ENCODE measurements at places on chromosomes 1 and 21.
A peak's percentile ranks its signal among the peaks of the same experiment; 100 is the strongest.

DNA sequence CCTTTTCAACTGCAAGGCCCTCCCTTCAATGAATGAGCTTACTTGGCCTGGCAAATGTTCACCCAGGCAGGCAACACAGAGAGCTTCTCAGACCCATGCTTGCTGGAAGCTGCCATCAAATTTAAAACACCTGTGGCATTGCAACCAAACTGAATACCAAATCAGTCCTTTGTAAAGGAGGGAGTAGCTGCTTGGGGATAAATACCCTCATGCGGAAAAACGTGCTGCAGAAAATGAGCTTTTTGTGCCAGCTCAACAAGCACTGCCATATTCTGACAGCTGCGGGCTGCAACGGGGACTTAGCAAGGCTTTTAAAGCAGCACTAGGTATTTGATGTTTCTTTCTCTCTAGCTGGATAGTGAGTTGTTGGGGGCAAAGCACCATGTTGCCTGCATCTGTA, 119.7 kb downstream of the PLPPR4 start:
- DNase-seq: no peak

DNA sequence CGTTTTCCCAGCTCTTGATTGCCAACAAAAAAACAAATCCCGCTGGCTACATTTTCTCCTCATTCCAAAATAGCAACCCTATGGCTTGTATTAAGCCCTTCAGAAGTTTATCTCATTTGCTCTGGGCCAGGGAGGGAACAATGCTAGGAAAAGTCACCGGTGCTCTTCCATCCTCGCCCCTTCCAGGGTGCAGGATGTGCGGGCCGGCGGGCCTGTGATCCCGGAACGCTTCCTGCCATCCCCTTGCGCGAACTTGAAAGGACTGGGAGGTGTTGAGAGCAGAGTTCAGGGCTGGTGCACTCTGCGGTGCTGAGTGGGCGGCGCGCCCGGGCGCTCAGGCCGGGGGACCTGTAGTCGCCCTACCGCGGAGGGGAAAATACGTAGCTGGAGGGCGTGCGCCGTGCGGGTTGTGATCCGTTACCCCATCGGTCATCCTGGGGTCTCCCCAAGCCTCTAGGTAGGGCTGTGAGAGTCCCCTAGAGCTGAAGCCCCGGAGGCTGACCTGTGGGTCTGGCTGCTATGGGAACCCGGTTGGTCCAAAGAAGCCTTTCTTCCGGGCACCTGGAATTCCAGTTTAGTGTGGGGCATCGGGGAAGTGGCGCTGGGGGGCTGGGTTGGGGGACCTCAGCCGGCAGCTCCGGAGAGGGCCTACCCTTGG, 13.1 kb downstream of the NR5A2 start:
- DNase-seq: no peak

DNA sequence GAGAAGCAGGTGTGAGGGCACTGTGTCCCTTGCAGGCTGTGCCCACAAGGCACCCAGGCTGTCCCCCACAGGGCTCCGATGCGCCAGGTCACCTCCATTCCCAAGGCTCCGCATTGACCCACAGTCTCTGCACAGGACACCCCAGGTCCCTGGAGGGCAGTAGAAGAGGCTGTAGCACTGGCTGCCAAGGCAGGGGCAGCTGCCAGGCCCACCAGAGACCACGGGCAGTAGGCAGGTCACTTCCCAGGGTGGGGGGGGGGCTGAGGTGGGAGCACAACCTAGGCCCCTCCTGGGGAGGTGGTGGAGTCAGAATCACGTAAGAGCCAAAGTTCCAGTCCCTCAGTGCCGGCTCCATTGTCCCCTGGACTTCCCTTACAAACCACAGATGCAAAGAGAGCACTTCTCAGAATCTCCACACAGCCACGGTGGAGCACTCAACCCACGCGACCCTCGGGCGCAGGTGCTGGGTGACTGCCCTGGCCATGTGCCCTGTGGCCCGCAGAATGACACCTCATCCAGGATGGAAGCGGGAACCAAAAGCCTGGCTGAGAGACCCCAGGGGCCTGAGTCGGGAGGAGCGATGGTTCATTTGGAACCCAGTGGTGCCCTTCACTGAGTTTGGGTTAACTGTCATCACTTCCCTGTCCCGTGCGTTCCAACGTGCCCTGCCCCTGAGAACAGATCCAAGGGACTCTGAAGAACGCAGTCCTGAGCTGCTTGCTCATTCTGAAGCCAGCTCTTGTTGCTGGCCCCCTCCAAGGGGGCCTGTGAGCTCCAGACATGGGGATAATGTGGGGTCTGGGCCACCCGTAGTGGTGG, 69.7 kb upstream of the PDE9A start:
- no peak for DNase-seq

DNA sequence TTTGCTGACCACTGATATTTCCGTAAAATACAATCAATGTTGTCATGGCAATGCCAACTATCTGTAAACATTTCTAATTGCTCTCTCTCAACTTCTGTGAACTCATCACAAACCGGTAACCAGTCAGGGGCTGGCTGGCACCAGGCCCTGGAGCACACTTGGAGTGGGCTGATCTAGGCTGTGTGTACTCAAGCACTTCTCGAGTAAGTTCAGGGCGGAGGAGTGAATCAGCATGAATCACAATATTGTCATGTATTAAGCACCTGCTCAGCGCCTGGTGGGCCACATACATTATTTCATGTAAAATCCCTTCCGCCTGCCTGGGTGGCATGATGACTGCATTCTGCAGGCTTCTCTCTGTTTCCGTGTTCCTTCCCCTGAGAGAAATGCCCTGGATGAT, 212.4 kb downstream of the FOXD2 start:
- DNase-seq: peak; percentile 64

DNA sequence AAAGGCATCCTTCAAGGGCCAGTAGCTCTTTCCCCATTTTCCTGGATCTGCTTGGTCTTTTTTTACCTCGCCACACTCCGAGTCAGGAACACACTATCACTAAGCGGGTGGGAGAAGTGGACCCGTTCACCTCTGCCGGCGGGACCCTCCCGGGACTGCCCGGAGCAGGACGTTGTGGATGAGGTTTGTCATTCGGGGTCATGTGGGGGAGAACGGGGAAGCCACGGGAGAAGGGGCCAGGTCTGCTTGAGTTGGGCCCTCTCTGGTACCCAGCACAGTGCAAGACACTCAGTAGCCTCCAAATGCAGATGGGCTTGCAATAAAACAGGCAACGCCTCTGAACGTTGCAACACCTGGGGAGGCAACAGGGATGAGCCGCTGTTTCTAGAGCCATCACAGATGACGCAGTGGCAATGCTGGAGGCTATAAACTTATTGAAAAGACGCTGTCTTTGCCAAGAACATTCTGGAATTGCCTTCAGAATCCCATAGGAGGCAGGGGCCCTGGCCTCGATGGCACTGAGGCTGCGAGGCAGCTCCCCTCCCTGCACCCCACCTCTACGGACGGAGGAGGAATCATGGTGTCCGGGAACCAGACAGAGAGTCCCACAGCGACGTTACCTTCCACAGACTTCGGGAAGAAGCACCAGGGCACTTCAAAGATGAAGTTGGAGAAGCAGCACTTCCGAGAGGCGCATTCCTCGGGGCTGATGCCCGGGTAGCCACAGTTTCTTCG, 3.8 kb downstream of the TFF2 start:
- no peak for DNase-seq

DNA sequence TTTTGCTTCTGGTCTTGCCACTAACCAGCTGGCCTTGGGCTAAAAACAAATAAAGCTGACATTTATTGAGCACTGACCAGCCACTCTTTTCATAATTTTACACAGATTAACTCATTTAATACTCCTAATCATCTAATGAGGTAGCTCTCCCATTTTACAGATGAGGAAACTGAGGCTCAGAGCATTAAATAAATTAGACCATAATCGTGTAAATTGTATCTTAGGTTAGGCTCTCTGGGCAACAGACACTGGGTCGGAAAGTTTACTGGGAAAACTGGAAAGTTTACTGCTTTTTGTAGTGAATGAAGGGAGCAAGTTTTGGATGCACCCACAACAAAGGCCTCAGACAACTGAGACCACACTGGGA, 7.3 kb downstream of the BMP8B start:
- no peak for DNase-seq
